CD4-positive, alpha-beta T cell treated with Interleukin-17A for 1 hour (primary cell): ENCODE measurements at places on chromosomes 4 and X.

DNA sequence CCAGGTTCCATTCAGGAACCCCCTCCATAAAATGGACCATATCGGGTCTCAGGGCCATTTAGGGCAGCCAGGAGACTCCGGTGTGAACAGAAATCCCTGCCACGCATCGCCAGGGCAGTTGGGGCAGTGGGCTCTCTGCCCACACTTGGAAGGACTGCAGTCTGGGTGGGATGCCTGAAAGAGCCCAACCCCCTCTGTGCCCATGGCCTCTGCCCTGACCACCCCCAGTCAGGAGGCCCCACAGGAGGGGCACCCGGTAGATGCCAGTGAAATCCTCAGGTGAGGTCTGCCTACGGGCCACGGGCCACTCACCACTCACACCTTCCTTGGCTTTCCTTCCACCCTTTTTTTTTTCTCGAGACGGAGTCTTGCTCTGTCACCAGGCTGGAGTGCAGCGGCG lies 4.8 kb downstream of the PRAF2 start:
- no peak for DNase-seq

GRCh38 chrX:1221296-1221845 lies 8.9 kb upstream of the CRLF2 start:
- no peak for DNase-seq

DNA sequence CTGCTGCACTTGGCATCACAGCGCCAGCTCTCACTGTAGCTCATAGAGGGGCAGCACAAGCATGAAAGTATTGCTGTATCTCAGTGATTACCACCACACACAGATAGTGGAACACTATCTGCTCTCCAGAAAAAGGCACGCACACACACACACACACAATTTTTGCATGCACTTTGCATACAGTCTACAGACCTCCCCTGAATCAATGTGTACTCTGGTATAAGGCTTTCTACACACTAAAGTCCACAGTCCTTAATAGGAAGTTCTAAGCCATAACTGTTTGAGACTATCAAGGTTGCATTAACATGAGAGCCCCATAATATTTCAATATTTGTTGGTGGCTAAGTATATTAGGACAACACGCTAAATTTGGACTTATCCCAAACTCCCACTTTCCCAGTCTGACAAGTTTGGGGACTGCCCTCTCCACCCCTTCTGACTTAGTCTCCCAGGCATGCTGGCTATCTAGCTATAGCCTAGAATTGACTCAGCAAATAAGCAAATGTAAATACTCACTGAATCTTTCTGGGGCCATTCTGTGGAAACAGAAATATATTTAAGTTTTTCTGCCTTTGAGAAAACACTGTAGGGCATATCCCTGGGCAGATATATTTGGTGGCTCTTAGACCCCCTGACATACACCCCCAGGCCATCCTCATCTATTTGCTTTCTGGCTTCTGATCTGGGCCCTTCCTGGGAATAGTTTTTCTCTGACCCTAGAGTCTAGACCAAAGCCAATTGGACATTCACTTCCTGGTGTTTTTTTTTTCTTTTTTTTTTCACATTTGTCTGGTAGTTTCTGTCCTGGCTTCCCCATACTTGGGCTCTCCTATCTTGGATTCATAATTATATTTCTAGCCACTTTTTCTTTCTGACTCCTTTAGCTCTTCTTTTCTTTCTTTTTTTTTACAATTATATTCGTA lies 36.4 kb upstream of the CT47C1 start:
- DNase-seq = no peak

- DNase-seq = no peak
Measured at GRCh38 chr4:11904117-11904535, 475.4 kb upstream of the HS3ST1 start.

DNA sequence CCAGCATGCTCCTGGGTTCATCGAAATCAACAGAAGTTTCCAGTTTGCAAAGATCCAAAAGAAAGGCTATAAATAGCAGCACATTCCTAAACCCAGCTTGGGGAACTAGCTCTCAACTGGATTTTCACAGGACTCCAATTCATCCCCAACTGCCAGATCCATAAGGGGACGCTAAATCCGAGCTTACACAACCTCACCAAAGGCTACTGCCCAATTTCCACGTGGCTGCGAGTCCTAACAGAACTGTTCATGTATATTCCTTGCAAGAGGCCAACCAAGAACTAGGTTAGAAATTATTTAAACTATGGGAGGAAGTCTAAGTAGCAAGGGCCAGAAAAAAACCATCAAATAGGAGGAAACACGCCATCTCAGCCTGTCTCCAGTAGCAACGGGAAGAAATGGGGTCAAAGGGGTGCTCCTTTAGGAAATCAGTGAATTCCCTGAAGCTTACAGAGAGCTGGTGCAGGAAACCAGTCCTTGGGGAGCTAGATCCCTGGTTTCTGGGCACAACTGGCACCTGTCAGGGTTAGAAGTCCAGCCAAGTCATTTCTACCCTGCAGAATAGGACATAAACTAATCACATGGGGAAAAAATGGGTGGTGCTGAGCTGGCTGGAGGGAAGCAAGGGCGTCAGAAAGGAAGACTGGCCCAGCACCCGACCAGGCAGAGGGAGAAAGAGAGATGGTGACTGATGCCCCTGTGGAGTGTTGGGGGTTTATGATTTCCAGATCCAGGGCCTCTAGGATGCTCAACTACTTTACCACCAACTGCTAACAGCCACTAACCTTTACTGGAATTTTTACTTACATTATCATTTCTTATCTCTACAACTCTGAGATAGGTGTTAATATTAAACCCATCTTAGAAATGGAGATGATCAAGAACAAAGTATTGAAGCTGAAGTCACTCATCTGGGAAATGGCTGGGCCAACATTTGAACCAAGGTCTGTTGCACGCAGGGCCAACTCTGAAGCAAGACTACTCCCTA lies 20.5 kb downstream of the RELL1 start:
- DNase-seq = no peak

DNA sequence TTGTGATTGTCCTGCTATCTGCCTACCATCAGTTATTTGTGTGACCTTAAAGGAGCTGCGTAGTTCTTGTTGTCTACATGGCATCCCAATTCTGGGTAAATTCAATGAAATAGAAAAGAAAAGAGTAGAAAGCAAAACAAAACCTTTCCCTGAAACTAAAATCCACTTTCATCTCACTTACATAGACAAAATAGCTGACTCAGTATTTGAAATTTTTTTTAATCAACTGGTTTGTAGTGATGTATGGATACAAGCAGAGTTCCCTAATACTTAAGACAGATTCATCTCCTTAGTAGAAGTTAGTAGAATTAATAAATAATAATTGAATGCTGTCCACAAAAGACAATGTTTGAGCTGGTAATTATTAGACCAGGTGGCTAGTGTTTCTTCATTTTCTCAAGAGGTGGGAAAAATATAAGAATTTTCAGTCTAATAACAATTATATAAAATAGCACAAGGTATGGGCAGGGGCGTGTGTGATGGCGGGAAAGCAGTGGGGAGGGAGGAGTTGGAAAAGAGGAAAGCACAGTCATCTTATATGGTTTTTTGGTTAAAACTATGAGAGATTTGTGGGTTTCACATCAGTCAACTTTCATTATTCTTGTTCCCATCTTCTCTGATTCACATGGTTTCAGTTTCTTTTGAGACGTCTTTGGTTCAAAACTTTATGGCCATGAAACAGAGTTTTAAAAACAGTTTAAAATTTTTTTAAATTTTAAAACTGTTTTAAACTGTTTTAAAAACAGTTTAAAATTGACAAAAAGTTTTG lies 275.2 kb downstream of the SPRY1 start:
- no peak for DNase-seq

- DNase-seq = no peak
Measured at GRCh38 chr4:119655111-119655837, 26.7 kb upstream of the PDE5A start.

GRCh38 chr4:55941881-55942396 lies 6.8 kb upstream of the CEP135 start:
- no peak for DNase-seq

- no peak for DNase-seq
Measured at GRCh38 chr4:74045772-74046171, 7.3 kb upstream of the CXCL3 start.

GRCh38 chr4:825971-826330 lies at the start of gene CPLX1:
Gene CPLX1 (minus strand): TSS chr4:826129. CDS start chr4:824522, 1,607 bp downstream.
- no peak for DNase-seq

DNA sequence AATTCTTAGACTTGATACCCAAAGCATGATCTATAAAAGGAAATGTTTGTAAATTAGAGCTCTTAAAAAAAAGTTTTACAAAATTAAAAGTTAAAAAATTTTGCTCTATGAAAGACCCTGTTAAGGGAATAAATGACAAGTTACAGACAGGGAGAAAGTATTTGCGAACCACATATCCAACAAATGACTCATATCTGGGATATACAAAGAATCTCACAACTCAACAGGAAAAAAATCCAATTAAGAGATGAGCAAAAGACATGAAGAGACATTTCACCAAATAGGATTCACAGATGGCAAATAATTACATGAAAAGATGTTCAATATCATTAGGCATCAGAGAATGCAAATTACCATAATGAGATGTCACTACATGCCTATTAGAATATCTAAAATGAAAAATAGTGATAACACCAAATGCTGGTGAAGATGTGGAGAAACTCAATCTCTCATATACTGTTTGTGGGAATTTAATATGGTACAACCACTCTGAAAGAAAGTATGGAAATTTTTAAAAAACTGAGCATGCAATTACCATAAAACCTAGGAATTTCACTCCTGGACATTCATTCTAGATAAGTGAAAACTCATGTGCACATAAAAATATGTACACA lies 100.8 kb upstream of the EOLA2 start:
- DNase-seq = no peak

GRCh38 chrX:134537179-134537955 lies 77.4 kb downstream of the HPRT1 start:
- no peak for DNase-seq

GRCh38 chrX:72051589-72051988 lies 80.1 kb downstream of the RTL5 start:
- DNase-seq = no peak

- DNase-seq = no peak
Measured at GRCh38 chr4:55838356-55838755, 15.1 kb upstream of the EXOC1 start.

DNA sequence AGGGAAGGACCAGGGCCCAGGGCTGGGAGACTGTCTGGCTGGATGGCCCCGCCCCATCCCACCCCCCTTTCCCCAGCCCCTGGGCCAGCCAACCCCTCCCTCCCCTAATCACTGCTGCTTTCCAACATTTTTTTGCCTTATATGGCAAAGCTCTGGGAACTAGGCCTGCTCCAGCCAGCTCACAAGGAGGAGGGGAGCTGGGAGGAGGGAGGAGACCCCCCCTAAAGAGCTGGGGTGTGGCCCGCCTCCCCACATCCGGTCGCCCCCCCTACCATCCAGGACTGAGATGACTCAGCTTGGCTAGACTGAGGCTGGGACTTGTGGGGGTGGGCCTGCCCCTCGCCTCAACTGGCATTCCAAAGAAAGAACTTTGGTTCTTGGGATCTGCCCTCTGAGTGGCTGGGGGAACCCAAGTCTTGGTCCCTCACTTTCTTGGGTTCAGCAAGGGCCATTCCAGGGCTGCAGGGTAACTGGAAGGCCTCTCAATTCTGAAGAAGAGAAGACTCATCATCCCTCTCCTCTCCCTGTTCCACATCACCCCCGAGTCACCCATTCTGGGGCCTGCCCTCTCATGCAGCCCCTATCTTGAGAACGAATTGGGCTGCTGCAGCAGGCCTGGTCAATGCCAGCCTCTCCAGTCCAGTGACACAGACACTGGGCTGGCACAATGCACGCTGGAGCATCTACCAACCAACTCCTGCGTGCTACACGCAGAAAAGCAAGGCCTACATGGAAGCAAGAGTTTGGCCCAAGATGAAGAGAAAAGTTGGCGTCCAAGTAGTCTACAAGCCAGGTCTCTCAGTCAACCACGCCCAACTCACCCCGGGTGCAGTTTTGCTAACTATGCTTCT lies 4.8 kb downstream of the FLNA start:
- DNase-seq = peak; percentile 81
